Skin of body (tissue), 3 donors: ENCODE measurements at places on chromosomes 3 and 15.

GRCh38 chr15:55007561-55007960, 189.2 kb downstream of the RSL24D1 start:
- no peak for DNase-seq

DNA sequence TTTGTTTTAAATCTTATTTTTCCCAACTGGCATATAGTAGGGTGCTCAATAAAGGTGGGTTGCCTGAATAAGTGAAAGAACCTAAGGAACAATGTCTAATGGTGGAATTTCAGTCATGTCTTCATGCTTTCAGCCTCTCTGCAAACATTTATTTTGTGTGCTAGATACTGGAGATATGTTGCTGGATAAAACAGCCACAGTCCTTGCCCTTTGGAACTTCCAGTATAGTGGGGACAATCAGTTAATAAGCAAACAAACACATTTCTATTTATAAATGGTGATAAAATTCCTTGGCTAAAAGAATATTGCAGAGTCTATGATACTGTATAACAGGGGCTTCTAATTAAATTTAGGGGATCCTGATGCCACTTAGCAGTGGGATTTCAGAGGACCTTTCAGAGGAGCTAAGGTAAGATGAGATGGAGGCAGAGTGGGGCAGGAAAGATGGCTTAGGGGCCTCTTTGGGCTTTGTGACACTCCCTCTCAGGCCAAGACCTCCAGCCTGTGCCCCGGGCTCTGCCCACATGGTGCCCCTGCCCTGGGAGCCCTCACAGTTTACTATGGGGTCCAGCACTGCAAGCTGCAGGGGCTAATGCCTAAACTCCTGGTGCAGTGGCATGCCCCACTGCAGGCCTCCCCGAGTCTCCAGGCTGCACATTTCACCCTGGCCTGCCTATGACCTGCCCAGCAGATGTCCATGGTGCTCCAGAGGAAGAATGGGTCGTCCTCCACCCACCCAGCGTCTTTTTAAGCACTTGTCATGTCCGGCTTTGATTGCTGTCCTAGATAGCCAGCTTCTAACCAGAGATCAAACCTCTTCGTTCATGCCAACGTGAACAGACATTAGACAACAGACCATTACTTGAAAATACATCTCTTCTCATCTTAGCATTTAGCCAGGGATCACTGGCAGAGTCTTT, 61.6 kb upstream of the PRR23C start:
- no peak for DNase-seq

DNA sequence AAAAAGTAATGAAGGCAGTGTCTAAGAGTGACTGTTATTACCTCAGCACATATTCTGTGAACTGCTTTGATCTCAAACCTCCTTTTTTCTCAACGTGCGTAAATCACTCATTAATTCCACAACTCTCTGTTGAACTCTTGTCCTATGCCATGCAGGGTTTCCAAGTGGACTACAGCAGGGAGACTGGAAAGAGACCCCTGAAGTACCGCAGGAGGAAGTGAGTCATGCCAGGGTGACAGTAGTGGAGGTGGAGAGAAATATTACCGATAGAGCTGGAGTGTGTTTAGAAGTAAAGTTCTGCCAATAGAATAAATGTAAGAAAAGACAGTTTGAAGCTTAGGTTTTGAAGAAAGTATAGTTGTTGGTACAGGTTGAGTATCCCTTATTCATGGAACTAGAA, 908.9 kb downstream of the ROBO1 start:
- no peak for DNase-seq

GRCh38 chr3:141076797-141077571, 25.8 kb downstream of the SPSB4 start:
- peak; percentile 61 for DNase-seq

DNA sequence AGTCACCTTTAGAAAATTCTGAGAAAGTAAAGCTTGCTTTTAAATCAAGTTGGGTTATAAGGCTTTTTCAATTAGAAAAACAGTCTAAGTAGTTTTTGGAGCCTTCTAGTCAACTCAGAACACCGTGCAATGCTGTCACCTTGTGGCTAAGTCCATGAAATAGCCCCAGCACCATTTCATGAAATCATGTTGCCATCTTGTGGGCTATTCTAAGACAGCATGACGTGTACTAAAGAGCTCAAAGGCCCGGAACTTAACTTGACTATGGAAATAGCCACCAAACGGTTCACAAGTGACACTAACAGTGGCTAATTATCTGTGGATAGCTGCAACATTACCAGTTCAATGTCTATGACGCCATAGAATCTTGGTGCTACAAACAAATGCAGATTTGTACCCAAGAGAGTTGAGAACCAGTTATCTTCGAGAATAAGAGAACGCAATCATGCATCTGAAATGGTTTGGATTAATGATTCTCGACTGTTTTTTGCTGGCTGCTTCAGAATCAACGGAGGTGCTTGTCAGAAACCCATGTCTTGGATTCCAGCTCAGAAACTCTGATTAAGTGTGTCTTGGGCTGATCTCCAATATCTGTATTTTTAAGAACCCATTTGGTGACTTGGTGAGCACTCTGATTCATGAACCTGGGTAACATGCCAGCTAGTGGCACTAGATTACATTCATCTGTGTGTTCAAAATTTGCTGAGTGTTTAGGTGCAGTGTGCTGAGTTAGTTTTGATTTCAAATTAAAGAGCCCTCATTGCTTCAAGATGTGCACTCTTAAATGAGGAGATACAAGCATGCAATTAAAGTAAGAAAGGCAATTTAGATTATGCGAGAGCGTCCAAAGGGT, 111.2 kb upstream of the MCTP2 start:
- DNase-seq = peak; percentile 97

DNA sequence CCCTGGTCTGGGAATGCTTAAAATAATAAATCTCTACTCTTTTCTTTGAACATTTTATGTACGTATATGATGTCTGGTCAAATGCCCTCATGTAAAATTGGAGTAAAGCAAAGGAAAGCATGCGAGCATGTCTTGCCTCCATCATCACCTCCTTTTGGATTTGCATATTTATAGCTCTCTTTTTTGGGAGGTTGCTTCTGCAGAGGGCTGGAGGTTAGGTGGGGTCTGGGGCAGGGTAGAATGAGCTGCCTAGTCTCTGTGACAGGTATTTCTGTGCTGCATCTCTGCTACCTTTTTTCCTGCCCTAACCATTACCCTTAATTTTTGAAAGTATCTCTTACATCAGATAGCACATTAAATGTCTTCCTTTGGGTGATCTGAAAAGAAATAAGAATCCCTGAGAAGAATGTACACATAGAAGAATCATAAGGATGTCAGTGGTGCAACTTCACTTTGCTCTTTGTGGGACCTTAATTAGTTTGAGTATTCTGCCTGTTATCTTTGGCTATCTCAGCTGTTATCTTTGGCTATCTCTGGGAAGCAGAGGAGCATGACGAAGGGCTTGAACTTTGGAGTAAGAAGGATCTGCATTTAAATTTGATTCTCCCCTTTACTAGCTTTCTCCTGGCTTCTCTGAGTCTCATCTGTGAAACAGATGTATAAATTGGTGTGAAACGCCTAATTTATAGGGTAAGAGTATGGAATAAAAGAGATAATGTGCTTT, 40.2 kb downstream of the PPM1L start:
- DNase-seq = no peak

DNA sequence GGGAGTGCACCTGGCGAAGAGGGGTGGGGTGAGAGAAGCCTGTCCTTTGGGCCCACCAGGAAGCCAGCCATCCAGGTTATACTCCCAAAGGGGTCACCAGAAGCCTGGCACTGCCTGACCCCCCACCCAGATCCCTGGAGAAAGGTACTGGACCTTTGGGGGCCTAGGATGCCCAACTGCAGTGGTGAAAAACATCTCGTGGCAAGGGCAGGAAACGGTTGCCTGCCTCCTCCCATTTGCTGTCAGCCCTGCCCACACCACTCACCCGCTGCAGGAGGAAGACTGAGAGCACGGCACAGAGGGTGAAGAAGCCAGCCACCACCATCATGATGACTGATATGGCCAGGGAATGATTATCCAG, 2.2 kb upstream of the ULK3 start:
- no peak for DNase-seq

DNA sequence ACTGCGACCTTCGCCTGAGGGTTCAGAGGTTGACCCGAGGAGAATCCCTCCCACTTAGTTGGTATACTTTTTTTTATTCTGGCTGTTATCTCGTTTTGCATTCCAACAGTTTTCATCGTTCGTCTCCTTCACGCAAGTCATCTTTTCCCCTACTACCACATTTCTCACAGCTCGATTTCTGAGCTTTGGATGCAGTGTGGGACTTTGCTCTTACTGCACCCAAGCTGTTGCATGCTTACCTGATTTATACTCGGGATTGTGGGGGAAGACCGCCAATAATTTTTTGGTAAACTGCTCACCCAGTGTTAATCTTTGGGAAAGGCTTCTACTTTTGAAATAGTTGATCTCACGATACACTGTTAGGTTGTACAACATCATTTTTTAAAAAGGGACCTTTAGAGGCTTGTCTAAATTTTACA, 702 bp downstream of the TBC1D23 start:
- DNase-seq = peak; percentile 50

DNA sequence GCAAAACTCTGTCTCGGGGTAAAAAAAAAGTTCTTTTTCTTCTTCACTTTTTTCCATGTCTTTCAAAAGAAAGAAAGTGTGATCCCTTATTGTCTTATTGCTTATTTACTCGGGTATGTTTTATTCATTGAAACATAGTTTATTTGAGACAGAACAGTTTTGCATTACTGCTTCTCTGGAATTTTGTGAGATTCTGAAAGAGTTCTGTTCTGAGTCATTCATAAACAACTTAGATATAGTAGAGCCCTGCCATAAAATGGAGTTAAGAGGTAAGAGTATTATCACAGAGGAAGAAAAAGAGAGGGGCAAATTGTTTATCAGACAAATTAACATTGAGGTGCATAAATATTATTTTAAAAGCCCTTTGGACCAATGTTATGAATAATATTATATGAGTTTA, 522.2 kb downstream of the ROBO2 start:
- no peak for DNase-seq

- no peak for DNase-seq
Observed at GRCh38 chr3:17094551-17094950, 209.8 kb downstream of the PLCL2 start.

DNA sequence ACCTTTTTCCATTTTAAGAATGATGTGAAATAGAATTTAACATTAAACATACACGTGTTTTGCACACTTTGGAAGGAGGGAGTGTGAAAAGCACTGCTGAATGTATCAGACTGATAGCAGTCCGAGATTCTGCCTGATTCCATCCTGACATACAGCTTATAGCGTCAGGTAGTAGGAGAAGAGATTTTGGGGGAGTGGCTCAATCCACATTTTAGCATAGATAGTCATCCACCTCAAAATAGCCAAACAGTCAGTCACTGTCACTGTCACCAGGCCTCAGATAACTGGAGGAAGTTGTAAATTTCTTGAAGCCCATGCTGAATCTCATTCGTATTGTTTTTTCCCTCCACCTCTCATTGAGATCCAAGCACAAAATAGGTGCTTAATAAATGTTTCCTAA, 35.4 kb upstream of the ARHGEF26 start:
- DNase-seq = no peak

DNA sequence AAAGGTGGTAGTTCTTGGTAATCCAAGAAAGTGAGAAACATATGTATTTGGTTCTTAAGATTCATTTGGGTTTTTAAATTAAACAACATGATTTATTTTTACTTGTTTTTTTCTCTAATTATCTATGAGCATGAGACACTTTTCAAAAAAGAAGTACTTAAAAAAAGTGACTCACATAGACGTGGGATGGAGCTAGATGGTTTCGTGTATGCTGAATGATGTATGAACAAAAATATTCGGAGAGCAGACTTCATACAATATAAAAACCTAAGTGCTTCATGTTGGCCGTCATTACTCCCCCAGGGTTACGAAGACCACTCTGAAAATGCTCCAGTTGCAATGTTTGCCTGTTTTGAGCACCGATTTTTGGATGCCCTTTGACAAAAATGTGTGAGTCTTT, 90.9 kb downstream of the RORA start:
- DNase-seq = no peak

DNA sequence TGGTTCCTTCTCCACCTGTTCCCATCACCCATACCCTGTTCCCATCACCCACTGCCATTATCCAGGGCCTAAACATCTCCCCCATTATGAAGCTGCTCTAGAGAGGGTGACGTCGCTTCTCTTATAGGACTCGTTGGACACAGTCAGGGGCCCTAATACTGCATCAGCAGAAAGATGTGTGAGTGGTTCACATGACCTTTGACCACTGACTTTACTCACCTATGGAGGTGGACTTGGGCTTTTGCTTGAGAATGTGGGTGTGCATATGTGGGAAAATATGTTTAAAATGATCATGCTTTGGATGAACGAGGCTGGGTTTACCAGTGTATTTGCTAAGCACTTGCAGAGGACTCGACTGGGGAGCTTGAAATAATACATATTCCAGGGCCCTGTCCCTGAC, 26.8 kb downstream of the RBP2 start:
- no peak for DNase-seq

- DNase-seq = no peak
Observed at GRCh38 chr3:85571835-85572234, 613.0 kb downstream of the CADM2 start.

DNA sequence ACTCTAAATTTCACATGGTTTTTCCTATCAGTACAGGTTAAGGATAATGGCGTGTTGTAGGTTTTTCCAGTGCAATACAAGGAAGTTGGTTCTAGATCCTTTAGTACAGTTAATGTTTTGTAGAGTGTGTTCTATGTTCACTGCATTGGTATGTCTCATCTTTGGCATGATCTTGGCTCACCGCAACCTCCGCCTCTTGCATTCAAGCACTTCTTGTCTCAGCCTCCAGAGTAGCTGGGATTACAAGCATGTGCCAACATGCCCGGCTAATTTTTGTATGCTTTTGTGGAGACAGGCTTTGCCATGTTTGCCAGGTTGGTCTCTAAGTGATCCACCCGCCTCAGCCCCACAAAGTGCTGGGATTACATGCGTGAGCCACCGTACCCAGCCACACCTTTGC, 30.4 kb downstream of the SNRPN start:
- no peak for DNase-seq

GRCh38 chr3:166986000-166986399, 394.1 kb downstream of the ZBBX start:
- DNase-seq = no peak

DNA sequence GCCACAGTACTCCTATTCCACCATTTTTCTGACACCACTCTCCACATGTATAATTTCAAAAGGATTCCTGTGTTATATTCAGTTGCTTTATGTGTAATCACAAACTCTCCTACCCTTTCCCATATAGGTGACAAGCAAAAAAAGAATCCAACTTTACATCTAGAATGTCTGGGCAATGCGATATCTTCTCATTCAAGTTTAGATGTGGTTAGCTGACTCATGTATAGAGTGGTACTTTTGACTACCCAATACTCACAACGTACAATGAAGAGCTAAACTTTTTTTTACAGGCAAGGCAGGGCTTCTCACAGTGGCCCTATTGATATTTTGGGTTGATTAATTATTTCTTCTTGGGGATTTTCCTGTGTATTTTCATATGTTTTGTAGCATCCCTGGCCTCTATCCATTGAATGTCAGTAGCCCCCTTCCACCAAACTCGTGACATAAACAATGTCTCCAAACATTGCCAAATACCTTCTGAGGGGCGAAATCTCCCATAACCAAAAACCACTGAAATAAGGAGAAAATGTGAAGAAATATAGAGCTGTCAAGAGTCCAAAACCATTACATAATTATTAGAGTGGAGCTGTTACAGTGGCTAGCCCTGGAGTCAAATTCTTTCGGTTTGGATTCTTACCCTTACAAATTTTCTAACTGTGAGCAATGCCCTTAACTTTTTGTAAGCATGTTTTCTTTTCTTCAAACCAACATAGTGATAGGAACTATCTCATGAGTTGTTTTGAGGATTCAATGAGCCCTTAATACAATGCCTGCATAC, 342.6 kb downstream of the NSUN3 start:
- no peak for DNase-seq
